ENCODE measurements at places on chromosomes 6 and 20. TPM values are rescaled to one million over a fixed set of nuclear protein-coding genes. Genes with fewer than 3 reads are reported as not detected.

PLTP gene
- total RNA-seq: 96.5 TPM

- DNase-seq: no peak
Measured at GRCh38 chr6:105645156-105645555, 242.3 kb upstream of the PREP start.

PAK1IP1 gene
- 16.4 TPM for total RNA-seq

FBXO9 gene
- total RNA-seq: 78.5 TPM

DNA sequence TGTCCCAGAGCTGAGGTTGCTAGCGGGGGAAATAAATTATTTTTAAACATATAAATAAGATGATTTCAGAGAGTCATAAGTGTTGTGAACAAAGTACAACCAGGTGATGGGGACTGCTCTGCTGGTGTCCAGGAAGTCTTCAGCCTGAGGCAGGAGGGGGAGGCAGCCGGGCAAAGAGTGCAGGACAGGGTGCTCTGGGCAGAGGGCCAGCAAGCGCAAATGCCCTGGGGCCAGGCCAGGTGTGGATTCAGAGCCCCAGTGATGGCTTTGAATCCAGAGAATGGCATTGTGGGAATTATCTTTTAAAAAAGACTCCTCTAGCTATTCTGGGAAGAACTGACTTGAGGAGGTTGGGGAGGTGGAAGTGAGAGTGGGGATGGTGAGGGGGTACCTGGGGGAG lies 1.6 kb downstream of the CLPSL1 start:
- no peak for DNase-seq

GRCh38 chr6:122568797-122569221 lies 41.4 kb upstream of the PKIB start:
- DNase-seq: no peak

GRCh38 chr6:133251688-133252087 lies 10.5 kb downstream of the EYA4 start:
- DNase-seq: no peak

DNA sequence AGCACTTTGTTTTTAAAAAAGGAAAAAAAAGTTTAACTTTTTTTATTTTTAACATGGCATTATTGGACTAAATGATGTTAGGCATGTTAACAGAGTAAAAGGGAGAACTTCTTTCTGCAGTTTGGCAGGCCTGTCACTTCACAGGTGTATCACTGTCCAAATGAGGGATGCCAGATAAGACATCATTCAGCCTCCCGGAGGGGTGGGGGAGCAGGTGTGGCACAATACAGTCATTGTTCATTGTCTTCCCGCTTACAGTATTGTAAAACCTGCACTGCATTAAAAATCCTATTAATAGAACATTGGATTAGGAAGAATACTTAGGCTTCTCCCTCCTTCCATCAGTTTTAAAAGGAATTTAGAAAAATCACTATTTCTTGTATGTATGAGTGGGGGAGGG lies 80.7 kb downstream of the CARMIL1 start:
- DNase-seq: no peak

- no peak for DNase-seq
Measured at GRCh38 chr6:96721227-96721626, 116.0 kb downstream of the GPR63 start.

SRMS gene
- not detected for total RNA-seq

DNA sequence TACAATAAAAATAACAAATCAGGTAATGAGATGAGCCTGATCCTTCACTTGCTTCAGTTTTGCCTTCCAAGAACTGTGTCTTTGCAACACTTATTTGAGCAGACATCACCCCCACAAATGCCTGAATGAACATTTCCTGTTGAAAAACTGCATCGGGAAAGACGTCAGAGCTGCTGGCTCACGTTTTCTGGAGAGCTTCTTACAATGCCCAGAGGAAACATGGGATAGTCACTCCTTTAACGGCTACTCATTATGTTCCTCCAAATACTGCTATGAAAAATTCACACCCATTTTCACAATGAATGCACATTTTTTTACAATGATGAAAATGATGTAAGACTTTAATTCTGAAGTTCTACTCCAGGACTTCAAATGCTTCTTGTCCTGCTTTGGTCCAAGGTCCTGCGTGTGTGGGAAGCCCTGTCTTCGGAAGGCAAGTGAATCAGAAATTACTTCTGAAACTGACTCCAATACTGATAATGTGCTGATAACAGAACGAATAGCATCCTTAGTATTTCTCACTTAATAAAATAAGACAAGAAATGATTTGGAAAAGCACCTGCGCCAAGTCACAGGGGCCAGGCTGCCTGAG lies 238.0 kb downstream of the ANKRD60 start:
- DNase-seq: no peak

KIAA0408 gene
- total RNA-seq: 7.8 TPM

DNA sequence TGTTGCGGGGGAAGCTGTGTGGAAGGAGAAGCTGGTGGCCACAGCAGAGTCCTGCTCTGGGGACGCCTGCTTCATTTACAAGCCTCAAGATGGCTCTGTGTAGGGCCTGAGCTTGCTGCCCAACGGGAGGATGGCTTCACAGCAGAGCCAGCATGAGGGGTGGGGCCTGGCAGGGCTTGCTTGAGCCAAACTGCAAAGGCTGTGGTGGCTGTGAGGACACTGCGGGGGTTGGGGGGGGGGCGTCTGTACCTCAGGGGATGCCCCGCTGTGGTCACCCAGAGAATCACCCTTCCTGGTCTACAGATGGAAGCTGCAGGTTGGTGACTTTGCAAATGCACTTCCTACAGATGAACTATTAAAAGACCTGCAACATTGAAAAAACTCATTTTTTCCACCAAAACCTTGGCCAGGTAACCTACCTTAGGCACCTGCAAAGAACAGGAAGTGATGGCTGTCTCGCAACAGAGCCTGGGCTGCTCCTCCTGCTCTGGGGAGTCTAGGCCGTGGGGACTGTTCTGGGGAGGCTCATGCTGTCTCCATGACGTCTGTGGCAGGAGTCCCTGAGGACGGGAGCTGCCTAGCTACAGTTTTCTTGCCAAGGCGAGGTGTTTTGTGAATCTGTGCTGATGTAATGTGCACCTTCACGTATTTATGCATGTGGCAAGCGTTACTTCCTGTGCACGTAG lies 7.3 kb downstream of the NPBWR2 start:
- DNase-seq: no peak

- DNase-seq: no peak
Measured at GRCh38 chr6:1364791-1365190, 24.6 kb upstream of the FOXF2 start.

GRCh38 chr6:157759028-157759427 lies 64.0 kb upstream of the SNX9 start:
- DNase-seq: no peak

CALHM4 gene
- not detected for total RNA-seq

DNA sequence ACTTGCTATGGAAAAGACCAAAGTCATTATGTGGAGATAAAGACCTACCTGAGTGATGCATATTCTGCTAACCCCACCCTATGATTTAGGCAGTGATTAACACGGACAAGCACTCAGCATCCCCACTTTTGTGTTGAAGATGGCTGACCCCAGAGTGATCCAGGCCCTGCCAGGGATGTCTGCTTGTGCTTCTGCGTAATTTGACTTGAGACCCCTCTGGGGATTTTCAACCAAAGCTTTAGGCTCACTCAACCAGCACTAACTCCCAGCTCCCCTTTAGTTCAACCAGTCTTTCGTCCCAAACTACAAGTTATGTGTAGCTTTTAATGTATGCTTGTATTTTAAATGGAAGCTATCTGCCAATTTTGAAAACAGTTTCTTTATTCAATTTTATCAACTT lies 538.0 kb upstream of the ID4 start:
- no peak for DNase-seq

SCGN gene
- 47.1 TPM for total RNA-seq

DNA sequence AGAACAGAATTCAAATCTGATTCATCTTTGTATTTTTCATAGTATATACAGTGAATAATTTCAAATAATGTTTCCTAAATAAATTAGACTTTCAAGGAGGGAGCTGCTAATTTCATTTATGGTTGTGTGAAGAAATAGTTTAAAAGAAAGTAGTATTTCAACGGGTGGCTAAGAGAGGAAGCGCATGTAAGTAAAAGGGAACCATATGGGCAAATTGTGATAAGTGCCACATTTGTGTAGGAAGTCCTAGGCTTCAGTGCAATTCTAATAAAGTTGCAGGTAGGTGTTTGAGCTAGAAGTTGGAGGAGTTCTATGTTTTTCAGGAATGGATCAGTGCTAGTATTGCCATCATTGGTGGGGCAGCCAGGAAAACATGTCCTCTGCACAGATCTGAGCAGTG lies 178.8 kb upstream of the PRDM1 start:
- DNase-seq: no peak

LY6G5C gene
- 2.0 TPM for total RNA-seq

OLIG3 gene
- total RNA-seq: 1.2 TPM

- no peak for DNase-seq
Measured at GRCh38 chr6:163404825-163405265, 9.7 kb upstream of the QKI start.

ELOVL2 gene
- 3.8 TPM for total RNA-seq

SLC17A1 gene
- total RNA-seq: 1.2 TPM

DNA sequence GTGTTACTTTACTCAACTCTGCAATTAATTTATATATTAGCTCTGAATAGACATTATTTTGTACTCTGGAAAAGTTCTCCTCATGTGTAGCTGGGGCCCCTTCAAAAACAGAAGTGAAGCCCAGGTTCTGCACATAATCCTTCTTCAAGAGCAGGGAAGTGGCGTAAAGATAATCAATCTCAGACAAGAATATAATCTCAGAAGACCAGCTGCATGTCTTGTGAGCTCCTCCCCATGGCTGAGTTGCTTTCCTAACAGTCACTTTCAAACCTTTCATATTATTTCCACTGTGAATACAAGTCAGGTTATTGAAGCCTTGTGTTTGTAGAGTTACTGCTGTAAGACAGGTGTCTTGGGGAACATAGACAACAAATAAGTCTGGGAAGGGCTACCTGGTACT lies 691.9 kb downstream of the RFPL4B start:
- no peak for DNase-seq

All from type B pancreatic cell (in vitro differentiated cells).